ENCODE measurements at places on chromosomes 16 and 17.

- DNase-seq, result no peak
Observed at GRCh38 chr17:42429726-42430447, 6.8 kb upstream of the CAVIN1 start.

GRCh38 chr17:50558091-50558490 is 2.4 kb upstream of the CACNA1G start:
- no peak for DNase-seq

DNA sequence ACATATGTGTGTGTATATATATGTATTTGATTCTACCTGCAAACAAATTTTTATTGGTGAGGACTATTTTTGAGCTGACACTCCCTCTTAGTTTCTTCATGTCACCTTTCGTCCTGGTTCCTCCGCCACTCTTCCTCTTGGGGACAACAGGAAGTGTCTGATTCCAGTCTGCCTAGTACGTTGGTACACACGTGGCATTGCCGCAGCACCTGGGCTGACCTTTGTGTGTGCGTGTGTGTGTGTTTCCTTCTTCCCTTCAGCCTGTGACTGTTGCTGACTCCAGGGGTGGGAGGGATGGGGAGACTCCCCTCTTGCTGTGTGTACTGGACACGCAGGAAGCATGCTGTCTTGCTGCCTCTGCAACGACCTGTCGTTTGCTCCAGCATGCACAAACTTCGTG is 29.4 kb upstream of the CACNG5 start:
- DNase-seq, result no peak

DNA sequence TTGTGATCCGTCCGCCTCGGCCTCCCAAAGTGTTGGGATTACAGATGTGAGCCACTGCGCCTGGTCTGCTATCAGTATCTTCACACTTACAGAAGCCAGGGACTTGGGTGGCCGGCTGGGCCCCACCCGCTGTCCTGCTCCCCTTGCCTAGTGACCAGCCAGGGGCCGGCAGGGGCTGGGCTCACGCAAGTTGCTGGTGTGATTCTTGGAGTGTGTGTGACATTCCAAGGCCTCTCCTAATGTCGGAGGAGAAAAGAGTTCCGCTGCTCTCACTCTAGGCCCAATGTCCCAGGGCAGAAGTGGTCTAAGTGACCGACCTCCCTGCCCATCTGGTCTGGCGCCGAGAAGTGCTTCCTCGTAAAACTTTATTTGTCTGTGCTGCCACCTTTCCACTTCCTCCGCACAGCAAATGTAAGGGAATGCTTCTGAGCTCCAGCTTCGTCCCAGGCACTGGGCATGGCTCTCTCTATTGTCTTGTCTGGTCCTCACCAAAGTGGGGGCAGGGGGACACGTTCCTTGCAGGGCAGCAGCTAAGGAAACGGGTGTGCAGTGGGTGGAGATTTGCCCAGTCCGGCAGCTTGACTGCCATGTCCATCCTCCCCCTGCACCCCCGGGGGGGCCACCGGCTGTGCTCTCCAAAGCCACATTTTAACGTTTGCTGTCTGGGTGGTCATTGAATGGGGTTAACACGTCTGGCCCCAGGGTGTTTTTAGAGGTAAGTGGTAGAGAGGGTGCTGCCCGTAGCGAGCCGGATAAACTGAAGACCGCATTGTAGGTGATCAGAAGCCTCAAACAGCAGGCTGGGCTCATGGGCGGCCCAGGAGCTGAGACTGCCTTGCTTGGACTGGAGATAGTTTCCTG is 7.8 kb upstream of the GSE1 start:
- no peak for DNase-seq

- DNase-seq, result no peak
Observed at GRCh38 chr16:54538276-54538675, 251.7 kb upstream of the IRX3 start.

DNA sequence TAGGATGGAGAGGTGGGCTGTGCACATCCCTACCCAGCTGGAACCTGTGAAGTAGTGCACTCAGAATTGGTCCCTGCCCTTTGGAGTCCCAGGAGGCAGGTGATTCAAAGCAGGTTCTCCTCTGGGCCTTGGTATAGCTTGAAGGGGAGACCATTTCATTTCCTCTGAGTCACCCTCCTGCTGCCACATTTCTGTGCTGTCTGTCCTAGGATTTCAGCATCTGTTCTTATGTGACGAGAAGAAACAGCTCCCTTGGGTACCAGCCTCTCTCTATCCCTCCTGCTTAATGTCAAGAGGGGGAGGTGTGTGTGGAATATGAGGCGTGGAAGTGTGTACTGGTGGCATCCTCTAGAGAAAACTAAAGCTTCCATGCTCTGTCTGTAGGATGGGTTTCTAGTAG is 5.0 kb upstream of the NFE2L1 start:
- no peak for DNase-seq

DNA sequence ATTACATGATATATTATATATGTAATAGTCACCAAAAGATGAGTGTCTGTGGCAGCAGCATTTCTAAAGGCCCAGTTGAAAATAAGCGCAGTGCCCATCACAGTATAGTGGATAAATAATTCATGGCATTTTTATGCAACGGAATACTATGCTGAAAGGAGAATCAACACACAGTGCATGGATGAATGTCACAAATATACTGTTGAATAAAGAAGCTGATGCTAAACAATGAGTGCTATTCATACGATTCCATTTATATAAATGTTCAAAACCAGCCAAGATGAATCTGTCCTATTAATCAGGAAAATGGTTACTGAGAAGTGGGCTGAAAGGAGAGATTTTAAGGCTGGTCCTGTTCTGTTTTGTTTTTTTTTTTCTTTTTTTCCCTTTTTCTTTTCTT is 61.6 kb downstream of the HSD17B2 start:
- no peak for DNase-seq

DNA sequence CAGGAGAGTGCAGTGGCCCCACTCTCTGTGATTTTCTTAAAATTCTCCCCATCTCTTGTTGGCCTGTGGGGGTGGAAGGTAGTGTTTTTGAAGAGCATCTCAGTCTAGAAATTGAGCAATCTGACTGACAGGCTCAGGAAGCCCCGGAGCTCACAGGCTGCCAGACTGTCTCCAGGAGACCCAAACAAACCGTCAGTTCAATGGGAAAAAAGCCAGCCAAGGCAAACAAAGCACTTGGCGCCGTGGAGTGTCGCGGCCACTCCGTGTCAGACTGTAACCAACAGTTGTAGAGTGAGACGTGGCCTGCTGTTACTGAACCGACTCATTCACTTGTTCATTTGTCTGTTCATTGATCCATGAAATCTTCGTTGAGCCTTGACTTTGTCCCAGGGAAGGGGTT is 33.7 kb downstream of the RGS9 start:
- peak; percentile 72 for DNase-seq

GRCh38 chr16:4663777-4664465 is 29.4 kb upstream of the NUDT16L1 start:
- DNase-seq, result no peak

- DNase-seq, result no peak
Observed at GRCh38 chr17:8144401-8145231, 7.6 kb downstream of the PER1 start.

DNA sequence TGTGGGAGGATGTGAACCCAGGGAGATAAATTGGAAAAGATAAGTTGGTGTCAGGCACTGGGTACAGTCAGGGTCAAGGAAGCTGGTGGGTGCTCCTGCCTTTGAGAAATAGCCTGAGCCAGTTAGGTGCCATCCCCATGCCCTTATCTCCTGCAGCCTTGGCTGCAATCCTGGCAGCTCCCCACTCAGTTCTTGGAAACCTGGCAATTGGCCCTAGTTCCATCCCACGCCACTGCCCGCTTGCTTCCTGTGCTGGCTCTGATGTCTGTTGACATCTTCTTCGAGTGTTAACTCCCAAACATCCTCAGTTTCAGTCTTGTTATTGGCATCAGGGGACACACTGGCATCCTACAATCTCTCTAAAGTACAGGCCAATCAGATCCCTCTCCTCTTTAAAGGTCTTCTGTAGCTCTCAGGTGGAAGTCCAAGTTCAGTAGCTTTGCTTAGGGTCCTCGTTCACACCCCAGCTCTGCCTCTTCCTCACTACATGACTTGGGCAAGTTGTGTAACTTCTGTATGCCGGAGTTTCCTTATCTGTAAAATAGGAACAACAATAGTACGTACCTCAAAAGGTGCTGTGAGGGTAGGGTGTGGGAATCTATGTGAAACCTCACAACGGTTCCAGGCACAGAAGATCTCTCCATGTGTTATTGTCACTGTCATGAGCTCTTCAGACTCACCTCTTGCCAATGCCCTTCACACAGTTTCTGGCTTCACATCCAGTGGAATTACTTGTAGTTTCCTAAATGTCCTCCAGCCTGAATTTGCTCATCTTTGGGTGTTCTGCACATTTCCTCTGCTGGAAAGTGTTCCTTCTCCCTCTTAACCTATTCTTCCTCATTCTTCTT is 13.5 kb upstream of the PRKAR1A start:
- no peak for DNase-seq

DNA sequence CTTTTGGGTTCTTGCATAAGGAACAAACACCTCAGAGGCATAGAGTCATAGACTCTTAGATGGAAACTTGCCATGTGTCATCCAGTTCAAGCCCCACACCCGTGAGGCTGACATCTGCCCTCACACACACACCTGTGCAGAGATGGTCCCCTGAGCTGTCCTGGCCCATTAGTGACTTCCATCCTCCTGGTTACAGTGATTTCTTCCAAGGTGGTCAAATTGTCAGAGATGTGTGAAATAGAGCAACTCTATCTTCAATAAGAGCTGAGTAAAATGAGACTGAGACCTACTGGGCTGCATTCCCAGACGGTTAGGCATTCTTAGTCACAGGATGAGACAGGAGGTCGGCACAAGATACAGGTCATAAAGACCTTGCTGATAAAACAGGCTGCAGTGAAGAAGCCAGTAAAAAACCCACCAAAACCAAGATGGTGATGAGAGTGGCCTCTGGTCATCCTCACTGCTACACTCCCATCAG is 342.2 kb upstream of the TNRC6C start:
- no peak for DNase-seq

GRCh38 chr17:12388226-12388625 is 277.5 kb upstream of the MYOCD start:
- no peak for DNase-seq

- DNase-seq, result no peak
Observed at GRCh38 chr17:60747069-60747808, 69.6 kb downstream of the BCAS3 start.

GRCh38 chr16:15041271-15042004 is 14.4 kb downstream of the NTAN1 start:
- DNase-seq, result no peak

DNA sequence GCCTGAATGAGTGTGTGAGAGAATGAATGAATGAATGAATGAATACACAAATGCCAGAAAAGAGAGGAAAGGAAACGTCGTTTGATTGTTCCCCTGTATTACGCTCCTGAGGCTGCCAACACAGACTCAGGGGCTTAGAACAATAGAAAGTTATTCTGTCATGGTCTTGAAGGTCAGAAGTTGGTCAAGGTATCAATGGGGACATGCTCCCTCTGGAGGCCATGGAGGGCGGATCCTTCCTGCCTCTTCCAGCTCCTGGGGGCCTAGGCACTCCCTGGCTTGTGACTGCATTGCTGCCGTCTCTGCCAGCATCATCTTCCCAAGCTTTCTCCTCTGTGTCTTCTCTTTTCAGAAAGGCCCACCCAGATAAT is 1.5 kb upstream of the SLC38A8 start:
- DNase-seq, result no peak

Data from NCI-H1694 (cell line).